NCI-H2107 (cell line): ENCODE measurements at places on chromosomes 5 and 9.

DNA sequence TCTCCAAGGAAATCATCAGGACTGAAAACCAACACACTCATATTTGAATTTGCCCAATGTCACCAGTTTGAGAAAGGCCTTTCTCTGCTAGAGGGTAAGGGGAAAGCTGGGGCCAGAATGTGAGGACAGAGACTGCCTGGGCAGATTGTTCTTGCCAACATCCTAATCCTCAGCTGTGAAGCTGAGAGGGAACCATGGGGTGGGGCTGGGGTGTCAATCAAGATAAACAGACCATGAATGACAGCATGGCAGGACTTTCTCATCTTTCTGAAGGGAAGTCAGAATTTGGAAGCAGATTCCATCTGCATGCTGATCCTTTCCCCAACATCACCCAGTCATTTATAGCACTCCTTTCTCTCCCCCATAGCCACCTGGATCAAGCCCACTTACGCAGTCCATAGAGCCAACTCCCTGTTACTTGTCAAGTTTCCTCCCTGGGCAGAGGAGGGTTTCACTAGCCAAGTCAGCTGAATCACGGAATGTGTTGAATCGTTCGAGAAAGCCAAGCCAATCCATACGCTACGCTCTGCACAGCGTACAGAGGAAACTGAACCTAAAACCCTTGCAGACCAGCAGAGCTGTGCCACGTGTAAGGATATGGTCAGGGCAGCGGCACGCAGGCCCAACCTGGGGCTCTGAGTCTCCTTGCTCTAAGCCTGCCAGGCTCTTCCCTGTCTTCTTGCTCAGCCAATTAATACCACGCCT, 14.9 kb downstream of the GLDC start:
- DNase-seq, result no peak

GRCh38 chr5:139842321-139842720, 46.7 kb downstream of the PSD2 start:
- DNase-seq, result no peak

DNA sequence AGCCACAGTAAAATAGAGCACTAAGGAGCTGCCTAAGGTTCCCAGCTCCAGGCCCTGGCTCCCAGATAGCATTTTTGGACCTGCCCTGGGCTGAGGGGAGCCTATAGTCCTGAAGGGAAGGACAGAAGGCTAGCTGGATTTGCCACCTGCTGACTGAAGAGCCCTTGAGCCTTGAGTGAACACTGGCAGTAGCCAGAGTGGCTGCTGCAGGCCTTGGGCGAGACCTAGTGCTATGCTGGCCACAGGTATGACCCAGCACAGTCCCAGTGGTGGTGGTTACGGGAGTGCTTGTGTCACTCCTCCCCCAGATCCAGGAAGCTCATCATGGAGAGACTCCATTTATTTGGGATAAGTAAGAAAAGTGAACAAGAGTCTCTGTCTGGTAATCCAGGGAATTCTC, 10.3 kb upstream of the STX17 start:
- no peak for DNase-seq

DNA sequence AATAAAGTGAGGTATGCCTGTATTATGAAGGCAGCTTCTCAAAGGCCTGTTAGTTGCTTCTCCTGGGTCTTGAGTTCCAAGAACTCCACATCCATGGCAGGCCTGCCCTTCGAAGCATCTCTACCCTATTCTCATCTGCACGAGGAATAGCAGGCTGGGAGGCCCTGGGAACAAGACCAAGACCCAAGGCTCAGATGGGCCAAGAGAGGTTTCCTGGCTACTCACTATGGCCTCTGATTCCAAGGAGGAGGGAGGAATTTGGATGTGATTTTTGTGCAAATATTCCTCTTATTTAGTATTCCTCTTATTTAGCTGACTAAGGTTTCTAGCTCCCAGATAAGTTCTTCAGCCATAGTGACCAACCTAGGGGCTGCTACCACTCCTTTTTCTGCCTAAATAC, 151.3 kb downstream of the SAXO1 start:
- no peak for DNase-seq

GRCh38 chr9:12771891-12772290, 2.9 kb upstream of the LURAP1L start:
- no peak for DNase-seq
